HEK293T (cell line): ENCODE measurements at places on chromosomes 7 and 10.

GRCh38 chr7:77524731-77525130, 12.4 kb upstream of the PTPN12 start:
- no peak for DNase-seq

DNA sequence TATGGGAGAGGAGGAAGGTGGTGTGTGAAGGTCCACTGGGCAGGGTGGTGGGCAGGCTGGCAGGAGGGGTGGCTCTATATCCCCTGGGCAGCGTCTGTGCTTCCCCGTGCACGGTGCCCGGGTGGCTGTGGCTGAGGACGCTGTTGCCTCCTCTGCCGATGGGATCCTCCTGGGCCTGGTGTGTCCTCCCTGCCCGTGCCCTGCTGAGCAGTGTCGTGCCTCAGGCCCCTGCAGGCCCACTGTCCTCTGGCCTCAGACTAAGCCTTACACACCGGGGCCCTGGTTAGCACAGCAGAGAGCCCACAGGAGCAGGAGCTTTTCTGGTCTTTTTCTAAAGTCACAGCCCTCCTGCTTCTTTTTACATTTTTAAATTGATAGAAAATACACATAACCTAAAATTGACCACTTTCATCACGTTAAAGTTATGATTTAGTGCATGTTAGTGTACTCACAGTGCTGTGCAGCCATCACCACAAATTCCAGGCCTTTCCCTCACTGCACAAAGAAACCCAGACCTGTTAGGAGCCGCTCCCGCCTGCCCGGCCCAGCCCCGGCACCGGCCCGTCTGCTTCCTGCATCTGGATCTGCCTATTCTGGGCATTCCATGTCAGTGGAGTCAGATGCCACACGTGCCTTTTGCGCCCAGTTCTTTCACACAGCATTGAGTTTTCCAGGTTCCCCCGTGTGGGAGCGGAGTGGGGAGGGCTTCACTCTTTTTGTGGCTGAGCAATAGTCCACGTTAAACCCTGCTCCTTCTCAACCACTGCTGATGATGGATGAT, 19.4 kb downstream of the PFKFB3 start:
- DNase-seq, result no peak

DNA sequence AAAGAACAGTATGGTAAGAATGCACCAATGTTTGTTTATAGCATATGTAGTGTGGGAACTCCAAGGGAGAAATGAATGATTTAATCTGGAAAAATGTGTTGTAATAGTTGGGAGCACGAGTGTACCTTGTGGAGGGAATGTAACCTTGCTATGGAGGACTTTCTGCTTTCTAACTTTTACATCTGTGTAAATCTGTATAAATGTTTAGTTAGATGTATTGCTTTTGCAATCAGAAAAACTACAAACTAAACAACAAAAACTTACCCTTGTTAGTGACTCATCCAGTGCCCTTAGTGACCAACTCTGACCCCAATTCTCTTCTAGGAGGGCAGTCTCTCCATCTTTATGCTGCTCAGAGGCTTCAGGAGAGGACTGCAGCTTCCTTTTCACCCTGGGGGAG, 89.3 kb downstream of the CCNY start:
- no peak for DNase-seq

- no peak for DNase-seq
Measured at GRCh38 chr7:4132221-4132620, 549.9 kb upstream of the FOXK1 start.

GRCh38 chr10:103192451-103193106, 493 bp downstream of the NT5C2 start:
- DNase-seq, result peak; percentile 64

DNA sequence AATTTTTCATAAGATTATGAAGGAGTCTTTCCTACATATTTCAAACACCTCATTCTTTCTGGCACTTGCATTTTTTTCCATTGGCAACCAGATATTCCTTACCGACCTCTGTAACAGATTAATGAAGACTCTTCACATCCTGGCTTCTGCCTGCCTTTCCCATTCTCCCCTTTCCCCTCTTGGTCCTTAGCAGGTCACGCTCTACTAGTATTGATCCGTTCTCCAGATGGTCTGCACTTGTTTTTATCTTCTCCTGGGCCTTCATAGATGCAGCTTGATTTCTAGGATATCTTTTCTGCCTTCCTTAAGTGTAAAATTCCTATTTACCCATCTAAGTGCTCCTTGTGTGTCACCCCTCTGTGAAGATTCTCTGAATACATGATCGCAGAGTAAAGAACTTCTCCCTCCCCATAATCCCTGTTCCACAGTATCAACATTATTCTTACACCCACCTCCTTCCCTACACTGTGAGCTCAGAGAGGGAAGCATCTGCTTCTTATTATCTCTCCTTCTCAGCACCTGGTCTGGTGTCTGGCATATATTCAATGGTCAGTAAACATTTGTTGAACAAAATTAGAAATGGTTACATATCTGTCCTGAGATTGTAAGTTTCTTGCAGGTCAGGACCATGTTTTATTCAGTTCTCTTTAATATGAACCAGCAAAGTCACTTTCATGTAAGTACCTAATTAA, 654.2 kb downstream of the REEP3 start:
- DNase-seq, result no peak

DNA sequence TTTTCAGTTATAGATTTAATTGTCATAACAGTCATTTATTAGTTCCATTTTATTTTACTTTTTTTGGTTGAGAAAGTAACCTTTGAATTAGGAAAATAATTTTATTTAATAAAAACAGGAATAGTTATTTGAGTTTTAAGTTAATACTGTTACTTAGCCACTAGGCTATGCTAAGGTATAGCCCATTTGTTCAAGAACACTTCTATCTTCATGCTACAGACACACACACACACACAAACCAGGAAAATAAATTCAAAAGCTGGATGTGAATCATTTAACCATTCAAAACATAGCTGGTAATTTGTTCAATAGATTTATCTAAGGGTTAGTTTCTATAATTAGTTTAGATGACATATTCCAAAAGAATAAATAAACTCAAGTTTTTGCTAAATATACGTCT, 148.4 kb downstream of the RNF133 start:
- DNase-seq, result no peak

GRCh38 chr10:49768329-49768728, 6.2 kb upstream of the OGDHL start:
- no peak for DNase-seq

- DNase-seq, result no peak
Measured at GRCh38 chr7:27079234-27079975, 16.4 kb downstream of the HOXA1 start.

DNA sequence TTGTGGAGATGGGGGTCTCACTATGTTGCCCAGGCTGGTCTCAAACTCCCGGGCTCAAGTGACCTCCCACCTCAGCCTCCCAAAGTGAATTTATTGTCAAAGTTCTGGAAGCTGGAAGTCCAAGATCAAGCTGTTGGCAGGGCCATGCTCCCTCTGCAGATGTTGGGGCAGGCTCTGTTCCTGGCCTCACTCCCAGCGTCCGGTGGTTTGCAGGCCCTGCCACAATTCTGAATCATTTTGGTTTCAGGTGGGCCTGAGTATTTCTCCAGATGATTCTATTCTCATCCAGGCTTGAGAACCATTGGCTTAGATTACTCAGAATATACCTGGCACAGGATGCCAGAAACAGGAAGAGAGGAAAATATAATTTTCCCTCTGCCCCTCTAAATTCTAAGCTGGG, 737.4 kb downstream of the TNS3 start:
- no peak for DNase-seq

GRCh38 chr10:15439341-15439842, 68.3 kb upstream of the FAM171A1 start:
- DNase-seq, result peak; percentile 62

GRCh38 chr7:30445770-30446169, 32.8 kb downstream of the NOD1 start:
- DNase-seq, result peak; percentile 72

- DNase-seq, result no peak
Measured at GRCh38 chr7:28292834-28293526, 112.4 kb upstream of the JAZF1 start.

GRCh38 chr7:6385909-6386560, 61.7 kb downstream of the DAGLB start:
- DNase-seq, result no peak

DNA sequence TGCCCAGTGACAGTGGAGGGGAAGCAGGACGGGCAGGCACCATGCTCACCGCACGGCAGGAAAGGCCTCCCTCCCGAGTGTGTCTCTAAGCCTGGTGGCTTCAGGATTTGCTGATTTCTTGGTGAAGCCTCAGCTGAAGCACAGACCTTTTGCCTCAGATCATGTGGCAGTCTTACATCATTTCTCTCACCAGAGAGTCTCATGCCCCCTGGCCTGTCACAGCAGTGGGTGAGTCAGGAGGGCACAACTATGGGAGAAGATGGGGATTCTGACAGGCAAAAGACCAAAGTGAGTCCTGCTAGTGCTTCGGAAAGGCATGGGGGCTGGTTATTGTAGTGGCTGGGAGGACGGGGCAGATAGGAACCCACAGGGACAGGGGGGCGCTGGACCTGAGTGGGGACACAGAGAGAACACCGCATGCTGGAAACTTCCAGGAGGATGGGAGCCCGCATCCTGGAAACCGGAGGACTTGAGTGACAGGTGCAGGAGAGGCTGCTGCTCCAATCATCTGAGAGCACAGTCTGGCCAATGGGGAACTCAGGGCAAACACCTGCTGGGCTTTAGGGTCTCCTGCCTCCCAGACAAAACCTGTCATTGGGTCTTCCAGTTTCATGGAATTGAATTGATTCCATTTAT, 166.8 kb downstream of the ADARB2 start:
- no peak for DNase-seq

DNA sequence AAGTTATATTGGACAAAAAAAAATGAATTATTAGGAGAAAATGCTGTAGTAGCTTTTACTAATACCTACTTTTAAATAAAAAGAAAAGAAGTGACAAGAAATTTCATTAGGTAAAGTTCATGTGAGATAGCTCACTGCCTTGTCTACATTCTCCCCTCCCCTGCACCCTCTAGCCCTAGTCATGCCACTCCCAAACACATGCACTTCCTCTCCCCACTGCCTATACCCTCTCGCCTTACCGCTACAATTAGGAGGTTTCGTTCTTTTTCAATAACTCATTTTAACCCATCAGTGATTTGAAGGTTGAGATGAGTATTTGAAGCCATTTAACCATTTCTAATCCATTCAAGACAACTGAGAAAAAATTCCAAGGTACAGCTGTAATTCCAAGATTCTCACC, 75.3 kb downstream of the HIBADH start:
- no peak for DNase-seq

DNA sequence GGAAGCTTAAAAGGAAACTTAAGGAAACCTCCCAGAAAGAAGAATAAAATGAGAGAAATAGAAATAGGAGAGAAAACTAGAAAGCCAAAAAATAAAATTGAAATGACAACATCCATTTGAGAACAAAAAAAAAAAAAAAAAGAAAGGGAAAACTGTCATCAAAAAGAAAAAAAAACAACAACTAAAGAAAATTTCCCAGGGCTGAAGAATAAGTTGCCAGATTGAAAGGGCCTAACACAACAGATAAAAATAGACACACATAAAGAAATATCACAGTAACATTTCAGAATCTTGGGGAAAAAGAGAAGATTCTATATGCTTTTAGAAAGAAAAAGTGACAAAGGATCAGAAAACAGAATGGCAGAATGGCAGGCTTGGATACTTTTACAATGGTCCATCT, 157.1 kb downstream of the JMJD1C start:
- DNase-seq, result no peak

DNA sequence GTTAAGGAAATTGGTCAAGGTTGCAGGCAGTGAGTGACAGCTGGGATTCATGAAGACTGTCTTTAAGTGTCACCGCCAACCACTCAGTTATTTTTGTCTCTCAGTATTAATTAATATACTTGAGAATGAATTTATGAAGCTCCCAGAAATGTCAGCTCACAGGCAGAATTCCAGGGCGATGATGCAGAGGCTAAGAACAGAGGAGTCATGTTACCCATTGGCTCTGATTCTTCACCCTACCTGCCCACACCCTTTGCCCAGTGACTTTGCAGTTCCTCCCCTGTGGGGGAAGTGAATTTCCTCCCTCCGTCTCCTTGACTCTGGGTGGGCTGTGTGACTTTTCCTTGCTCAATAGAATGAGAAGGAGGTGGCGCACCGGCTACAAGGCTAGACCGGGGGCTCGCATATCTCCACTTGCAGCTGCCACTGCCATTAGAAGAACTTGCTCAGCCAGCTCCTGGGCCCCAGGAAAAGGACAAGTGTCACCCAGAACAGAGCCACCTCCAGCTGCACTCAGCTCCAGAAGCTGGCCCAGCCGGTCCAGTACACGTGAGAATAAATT, 157.1 kb upstream of the PRKCQ start:
- no peak for DNase-seq

GRCh38 chr10:76643511-76643911, 994.1 kb downstream of the KCNMA1 start:
- no peak for DNase-seq

- no peak for DNase-seq
Measured at GRCh38 chr7:983616-984071, 663 bp downstream of the CYP2W1 start.

DNA sequence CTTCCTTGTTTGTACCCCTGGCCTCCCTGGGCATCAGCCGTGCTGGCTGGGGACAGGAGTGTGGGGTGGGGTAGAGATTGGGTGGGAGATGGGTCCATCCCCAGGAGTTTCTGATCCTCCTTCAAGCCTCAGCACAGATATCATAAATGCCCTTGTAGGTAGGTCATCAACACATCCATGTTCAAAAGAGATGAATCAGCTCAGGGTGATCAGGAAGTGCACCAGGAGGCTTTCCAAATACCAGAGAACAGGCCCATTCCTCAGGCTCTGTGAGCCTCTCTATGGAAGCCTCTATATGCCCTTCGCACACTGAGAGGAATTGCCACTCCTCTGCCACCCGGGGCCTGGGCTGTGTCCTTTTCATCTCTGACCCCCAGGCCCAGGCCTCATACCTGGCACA, 31.9 kb upstream of the ADCYAP1R1 start:
- no peak for DNase-seq
